ENCODE measurements at places on chromosomes 3 and 15. TPM values are rescaled to one million over a fixed set of nuclear protein-coding genes. Genes with fewer than 3 reads are reported as not detected.
A peak's percentile ranks its signal among the peaks of the same experiment; 100 is the strongest.

GRCh38 chr3:128505771-128506170 lies 12.8 kb upstream of the GATA2 start:
- no peaks in the 10 kb centered on the region for H3K27me3 ChIP-seq
- no peak overlapping the region for H3K27ac ChIP-seq

DNA sequence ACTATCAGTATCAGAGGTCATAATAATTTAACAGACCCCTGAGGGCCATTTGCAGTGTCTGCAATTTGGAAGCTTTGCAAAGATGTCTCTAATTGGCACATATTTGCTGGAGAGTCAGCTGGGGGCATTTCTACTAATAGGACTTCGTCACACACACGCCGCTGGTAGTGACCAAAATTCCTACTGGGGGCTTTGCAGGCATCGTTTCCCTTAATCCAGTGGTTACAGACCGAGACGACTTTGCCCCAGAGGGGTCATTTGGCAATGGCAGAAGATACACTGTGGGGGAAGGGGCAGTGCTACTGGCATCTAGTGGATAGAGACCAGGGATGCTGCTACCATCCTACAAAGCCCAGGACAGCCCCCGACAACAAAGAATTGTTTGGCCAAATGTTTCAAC lies 151.0 kb upstream of the LRTM1 start:
- DNase-seq: no peak
- no peak overlapping the region for H3K27ac ChIP-seq
- H3K4me1 ChIP-seq: no peaks in the 10 kb centered on the region
- no peaks in the 10 kb centered on the region for H3K36me3 ChIP-seq

GRCh38 chr15:60674704-60675395 lies 195.9 kb upstream of the ICE2 start:
- H3K4me3 ChIP-seq: no peak overlapping the region
- H3K27me3 ChIP-seq: no peaks in the 10 kb centered on the region
- H3K4me1 ChIP-seq: no peaks in the 10 kb centered on the region
- H3K27ac ChIP-seq: no peak overlapping the region
- DNase-seq: no peak

GRCh38 chr3:87792198-87792533 lies 266.6 kb downstream of the CGGBP1 start:
- no peaks in the 10 kb centered on the region for H3K27me3 ChIP-seq
- no peaks in the 10 kb centered on the region for H3K36me3 ChIP-seq
- no peak for DNase-seq
- peak overlapping the region; percentile 68 for H3K4me3 ChIP-seq

GRCh38 chr15:57418635-57419034 lies 42.3 kb downstream of the CGNL1 start:
- no peak for DNase-seq
- no peak overlapping the region for H3K4me3 ChIP-seq
- H3K27me3 ChIP-seq: no peaks in the 10 kb centered on the region
- H3K4me1 ChIP-seq: no peaks in the 10 kb centered on the region
- no peak overlapping the region for H3K27ac ChIP-seq
- no peaks in the 10 kb centered on the region for H3K36me3 ChIP-seq

GRCh38 chr3:16437640-16438039 lies 75.9 kb downstream of the RFTN1 start:
- H3K4me3 ChIP-seq: no peak overlapping the region
- H3K27ac ChIP-seq: no peak overlapping the region
- H3K36me3 ChIP-seq: no peaks in the 10 kb centered on the region
- DNase-seq: no peak

DNA sequence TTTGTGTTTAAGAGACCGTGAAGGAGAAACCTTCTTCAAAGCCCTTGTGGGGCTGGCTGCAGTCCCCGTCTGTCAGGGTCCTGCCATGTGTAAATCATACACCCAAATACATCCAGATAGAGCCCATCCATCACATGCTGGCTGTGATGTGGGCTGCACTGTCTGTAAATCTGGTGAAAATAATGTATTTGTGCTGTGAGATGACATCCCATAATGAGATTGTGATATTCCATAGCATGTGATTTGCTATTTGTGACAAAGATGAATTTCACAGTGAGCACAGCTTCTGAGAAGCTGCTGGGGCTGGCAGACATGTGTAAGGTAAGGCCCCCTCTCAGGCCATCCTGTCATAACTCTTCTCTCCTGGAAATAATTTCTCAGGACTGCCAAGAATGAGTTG lies 114.3 kb upstream of the MB21D2 start:
- H3K27me3 ChIP-seq: no peaks in the 10 kb centered on the region
- DNase-seq: no peak
- no peak overlapping the region for H3K4me3 ChIP-seq
- H3K4me1 ChIP-seq: no peaks in the 10 kb centered on the region

DNA sequence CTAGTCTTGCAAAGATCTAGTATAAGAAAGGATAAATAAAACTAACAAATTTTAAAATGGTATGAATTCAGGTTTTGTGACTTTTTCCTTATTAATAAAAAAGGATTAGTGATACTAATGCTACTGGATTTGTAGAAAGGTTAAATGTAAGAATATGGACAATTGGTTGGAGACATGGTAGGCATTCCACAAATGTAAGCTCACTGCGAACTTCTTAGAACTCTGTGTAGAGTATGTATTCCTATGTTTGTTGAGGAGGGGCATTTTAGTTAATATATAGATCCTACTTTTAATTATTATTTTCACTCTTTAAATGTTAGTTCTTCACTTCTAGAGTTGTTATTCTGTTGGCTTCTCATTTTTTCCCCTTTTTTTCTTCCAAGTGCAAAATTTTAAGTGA lies 414.3 kb downstream of the RBMS3 start:
- no peaks in the 10 kb centered on the region for H3K36me3 ChIP-seq
- H3K27me3 ChIP-seq: no peaks in the 10 kb centered on the region
- no peak overlapping the region for H3K4me3 ChIP-seq
- peaks cover 46% of the 10 kb centered on the region for H3K4me1 ChIP-seq
- peak overlapping the region; percentile 80 for H3K27ac ChIP-seq
- no peak for DNase-seq

DNA sequence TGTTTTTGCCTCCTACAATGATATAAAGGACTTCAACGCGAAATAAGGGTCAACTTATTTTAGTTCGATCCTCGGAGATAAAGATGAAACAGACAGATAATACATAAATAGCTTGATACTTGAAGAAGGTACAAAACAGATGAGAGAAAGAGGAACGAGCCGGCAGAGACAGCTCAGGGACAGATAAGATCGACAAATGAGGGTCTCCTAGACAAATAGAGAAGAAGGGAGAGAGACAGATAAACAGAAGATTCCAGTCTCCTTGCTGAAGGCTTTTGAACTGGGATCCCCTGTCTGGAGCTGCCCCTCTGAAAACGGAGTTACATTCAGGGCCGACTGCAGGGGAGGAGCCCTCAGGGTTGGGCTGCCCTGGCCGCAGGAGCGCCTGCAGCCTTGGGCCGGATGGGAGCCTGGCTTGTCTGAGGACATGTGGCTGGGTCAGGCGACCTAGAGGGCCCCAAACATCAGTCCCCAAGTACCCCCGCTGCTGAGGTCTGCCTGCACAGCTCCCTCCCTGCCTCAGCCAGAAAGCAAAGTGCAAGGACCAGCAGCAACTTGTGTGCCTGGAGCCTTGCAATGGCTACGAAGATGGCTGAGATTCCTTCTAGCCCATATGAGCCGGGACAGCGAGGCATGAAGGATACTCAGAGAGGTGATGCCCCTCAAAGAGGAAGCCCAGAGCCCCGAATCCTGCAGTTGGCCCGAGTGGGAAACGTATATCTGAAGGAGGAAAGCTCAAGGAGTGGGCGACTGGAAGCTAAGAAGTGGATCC lies 926 bp upstream of the SKOR1 start:
- H3K27ac ChIP-seq: no peak overlapping the region
- peaks cover 36% of the 10 kb centered on the region for H3K4me1 ChIP-seq
- peak overlapping the region; percentile 23 for H3K4me3 ChIP-seq
- H3K27me3 ChIP-seq: peaks cover 100% of the 10 kb centered on the region

DNA sequence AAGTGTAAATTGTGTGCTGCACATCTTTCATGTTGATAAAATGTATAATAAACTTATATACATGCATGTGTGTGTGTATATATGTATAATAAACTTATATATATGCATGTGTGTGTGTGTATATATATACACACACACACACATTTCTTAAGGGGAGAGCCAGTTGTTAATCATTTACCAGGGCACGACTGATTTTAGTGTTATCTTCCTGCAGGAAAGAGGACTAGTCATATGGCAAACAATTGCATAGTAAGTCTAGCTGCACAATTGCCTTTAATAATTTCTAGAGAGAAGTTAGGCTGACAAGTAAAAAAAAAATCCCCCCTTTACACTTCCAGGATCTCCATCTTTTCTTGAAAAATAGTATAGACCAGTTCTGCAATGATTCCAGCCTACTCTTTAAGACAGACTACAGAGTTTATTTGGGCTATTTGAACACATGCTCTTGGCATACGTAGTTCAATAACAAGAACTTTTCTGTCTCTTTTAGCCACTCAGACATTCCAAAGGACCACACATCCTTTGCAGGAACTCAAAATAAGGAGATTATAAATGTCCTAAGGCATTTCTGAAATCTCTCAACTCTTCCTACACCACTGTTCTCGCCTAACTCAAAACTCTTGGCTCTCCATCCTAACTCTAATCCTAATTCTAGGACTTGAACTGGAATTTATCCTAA lies 163.6 kb upstream of the SETMAR start:
- no peak overlapping the region for H3K27ac ChIP-seq
- H3K36me3 ChIP-seq: no peaks in the 10 kb centered on the region
- no peak for DNase-seq
- H3K4me3 ChIP-seq: no peak overlapping the region
- H3K4me1 ChIP-seq: no peaks in the 10 kb centered on the region

GRCh38 chr3:48372377-48372770 lies 355 bp downstream of the FBXW12 start:
- no peak for DNase-seq
- no peak overlapping the region for H3K27ac ChIP-seq
- no peaks in the 10 kb centered on the region for H3K27me3 ChIP-seq
- no peaks in the 10 kb centered on the region for H3K4me1 ChIP-seq
- no peaks in the 10 kb centered on the region for H3K36me3 ChIP-seq
- no peak overlapping the region for H3K4me3 ChIP-seq

DNA sequence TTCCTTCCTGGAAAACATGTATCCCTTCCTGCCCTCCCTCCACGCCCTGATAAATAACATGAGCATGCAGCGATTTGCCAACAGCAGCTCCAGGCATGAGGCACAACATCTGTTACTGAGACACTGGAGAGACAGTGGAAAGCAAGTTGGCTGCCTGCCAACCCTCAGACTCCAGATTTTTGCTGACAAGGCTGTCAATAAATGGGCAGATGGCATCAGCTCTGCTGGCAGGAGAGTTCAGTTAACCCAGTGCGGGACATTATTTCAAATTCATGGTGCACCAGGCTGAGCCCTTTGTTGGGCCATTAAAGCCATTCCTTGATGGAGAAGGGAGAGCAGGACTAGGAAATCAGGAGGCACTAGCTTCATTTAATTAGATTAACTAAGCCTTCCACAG lies 293.3 kb downstream of the MEX3B start:
- H3K36me3 ChIP-seq: no peaks in the 10 kb centered on the region
- H3K4me3 ChIP-seq: no peak overlapping the region
- H3K27me3 ChIP-seq: no peaks in the 10 kb centered on the region
- DNase-seq: peak; percentile 80
- H3K27ac ChIP-seq: no peak overlapping the region

- peaks cover 32% of the 10 kb centered on the region for H3K4me1 ChIP-seq
- peak overlapping the region; percentile 17 for H3K4me3 ChIP-seq
- DNase-seq: peak; percentile 89
Observed at GRCh38 chr3:178966299-178967176, 105.1 kb downstream of the ZMAT3 start.

DNA sequence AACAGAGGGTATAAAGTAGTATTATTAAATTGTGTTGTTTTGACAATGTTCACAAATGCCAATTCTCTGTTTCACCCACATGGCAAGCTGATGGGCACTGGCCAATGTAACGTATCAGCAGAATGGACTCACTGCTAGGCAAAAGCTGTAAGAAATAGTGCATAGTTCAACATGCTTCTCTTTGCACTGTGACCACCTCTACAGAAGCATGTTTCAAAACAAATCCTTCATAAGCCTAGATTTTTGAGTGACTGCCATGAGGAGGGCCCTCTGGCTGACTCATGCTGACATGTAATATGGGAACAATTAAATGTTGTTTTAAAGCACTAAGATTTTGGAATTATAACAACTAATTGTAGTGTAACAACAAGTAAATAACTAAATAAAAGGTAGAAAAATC lies 3.2 kb downstream of the GBE1 start:
- H3K4me1 ChIP-seq: peaks cover 7% of the 10 kb centered on the region
- no peak overlapping the region for H3K27ac ChIP-seq
- no peak for DNase-seq

DNA sequence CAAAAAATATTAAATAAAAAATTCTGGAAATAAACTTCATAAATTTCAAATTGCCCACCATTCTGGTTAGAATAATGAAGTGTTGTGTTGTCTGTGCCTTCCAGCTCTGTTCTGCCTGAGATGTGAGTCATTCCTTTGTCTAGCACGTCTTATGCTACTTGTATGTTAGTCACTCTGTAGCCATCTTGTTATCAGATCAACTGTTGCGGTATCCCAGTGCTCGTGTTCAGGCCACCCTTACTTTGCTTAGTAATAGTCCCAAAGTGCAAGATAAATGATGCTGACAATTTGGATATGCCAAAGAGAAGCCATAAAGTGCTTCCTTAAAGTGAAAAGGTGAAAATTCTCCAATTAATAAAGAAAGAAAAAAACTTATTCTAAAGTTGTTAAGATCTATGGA lies 527.5 kb downstream of the NAALADL2 start:
- H3K4me1 ChIP-seq: no peaks in the 10 kb centered on the region
- no peak overlapping the region for H3K4me3 ChIP-seq
- H3K27ac ChIP-seq: no peak overlapping the region
- no peaks in the 10 kb centered on the region for H3K36me3 ChIP-seq
- no peak for DNase-seq
- H3K27me3 ChIP-seq: no peaks in the 10 kb centered on the region

The XYLB gene
- total RNA-seq: 4.7 TPM

The GOLGA8Q gene
- 1.8 TPM for total RNA-seq

The MRAS gene
- 0.77 TPM for total RNA-seq

The TTLL13 gene
- not detected for total RNA-seq

The AQR gene
- 38.5 TPM for total RNA-seq

The RTP4 gene
- total RNA-seq: not detected

The TMEM40 gene
- total RNA-seq: not detected

The UACA gene
- total RNA-seq: 26.9 TPM

The SOX14 gene
- total RNA-seq: not detected

All from A673 (cell line).